NCI-H187 treated with DMSO at 0.1 percent for 48 hours (cell line): ENCODE measurements at places on chromosomes 12 and 14.

- no peak for DNase-seq
Measured at GRCh38 chr12:70772836-70773235, 135.6 kb upstream of the PTPRB start.

DNA sequence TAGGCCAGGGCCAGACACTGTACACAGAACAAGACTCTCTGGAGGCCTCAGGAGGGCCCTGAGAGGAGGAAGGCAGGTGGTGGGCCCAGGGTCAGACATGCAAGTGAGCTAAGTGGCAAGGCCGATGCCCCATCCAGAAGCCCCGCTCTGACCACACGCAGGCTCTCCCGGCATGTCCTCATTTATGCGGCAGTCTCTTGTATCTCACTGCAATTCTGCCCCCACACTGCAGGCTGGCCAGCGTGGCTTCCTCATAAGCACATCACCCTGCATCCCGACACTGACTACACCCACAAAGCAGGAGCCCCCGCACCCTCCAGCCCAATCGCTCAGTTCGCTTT lies 17.5 kb downstream of the SSH1 start:
- no peak for DNase-seq

GRCh38 chr12:106123551-106124081 lies 15.1 kb downstream of the NUAK1 start:
- DNase-seq: no peak

- DNase-seq: no peak
Measured at GRCh38 chr14:77498120-77498979, at the start of gene ISM2. ISM2 (minus strand) TSS chr14:77498816; CDS start chr14:77498793, 23 bp downstream.

DNA sequence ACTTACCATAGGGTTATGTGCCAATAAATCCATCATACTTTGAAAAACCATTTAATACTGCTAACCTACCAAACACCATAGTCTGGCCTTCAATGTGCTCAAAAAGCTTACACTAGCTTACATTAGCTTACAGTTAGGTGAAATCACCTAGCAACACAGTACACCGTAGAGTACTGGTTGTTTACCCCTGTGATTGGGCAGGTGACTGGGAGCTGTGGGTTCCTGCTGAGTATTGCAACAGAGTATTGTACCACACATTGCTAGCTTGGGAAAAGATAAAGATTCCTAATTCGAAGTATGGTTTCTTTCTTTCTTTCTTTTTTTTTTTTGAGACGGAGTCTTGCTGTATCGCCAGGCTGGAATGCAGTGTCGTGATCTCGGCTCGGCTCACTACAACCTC lies 5.6 kb downstream of the ATP5MC2 start:
- DNase-seq: no peak

DNA sequence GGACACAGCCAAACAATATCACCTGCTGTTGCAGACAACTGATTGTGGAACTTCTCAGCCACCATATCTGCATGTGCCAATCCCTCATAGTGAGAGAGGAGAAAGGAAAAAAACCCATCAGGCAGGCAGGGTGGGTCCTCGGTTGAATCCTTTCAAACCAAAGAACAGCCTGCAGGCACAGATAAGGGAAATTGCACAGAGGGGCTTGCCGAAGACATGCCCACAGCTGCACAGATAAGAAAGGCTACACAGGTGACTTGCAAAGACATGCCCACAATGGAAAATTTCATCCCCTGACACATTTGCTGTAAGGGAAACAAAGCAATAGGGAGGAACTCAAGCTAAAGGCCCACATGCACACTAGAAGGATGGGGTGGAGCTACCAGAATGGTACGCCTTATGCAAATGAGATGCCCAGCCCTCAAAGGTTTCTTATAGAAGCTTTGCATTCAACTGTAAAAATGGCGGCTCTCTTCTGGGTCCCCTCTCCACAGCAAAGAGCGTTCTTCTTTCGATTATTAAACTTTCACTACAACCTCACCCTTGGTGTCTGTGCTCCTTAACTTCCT lies 170.0 kb upstream of the TMPO start:
- no peak for DNase-seq

GRCh38 chr12:92546259-92546634 lies 156.5 kb upstream of the PLEKHG7 start:
- no peak for DNase-seq

GRCh38 chr14:106083082-106083481 lies 556.7 kb downstream of the TMEM121 start:
- DNase-seq: no peak

- DNase-seq: no peak
Measured at GRCh38 chr12:95648990-95649791, 97.9 kb upstream of the USP44 start.

DNA sequence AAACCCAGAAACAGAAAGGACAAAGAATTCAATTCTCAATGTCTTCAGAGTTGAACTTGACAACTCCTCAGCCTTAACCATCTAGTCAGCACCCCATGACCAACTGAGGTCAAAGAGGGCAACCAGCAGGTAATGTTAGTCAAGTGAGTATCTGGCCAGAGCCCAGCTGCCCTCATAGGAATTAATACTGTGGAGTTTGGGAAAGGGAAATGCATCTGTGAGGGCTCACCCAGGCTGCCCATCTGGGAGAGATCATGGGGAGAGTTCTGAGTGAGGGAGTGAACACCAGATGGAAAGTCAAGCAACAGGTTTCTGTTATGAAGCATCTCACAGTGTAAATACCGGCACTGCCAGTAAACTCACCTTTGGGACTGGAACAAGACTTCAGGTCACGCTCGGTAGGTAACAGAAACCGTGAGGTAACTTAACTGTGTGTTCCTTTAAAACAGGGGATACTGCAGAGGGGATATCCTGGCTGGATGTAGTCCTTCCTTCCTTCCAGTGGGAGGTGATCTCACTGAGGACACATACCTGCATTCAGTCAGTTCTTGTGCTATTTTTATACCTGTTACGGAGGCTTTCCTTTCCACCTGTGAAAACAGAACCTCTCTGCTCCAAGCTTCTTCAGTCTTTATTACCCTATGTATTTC lies 94.4 kb downstream of the DAD1 start:
- DNase-seq: no peak

DNA sequence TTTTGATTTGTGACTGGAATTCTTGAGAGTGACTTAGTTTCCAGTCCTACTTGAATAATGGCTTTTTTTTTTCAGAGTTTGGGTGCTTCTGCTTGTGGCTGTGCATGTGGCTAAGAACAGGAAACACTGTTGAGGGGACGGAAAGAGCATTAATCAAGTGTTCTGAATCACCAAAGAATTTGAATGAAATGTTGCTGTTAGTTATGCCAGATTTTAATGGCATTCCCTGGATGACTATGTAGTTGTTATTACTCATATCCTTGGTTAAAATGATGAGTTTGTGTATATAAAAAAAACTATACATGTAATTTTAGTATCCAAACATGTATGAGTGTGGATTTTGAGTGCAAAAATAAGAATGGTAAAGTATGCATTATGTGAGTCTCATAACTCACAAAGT lies 347.9 kb downstream of the BCAT1 start:
- no peak for DNase-seq

GRCh38 chr12:31620311-31620710 lies 29.4 kb upstream of the DENND5B start:
- DNase-seq: no peak

- DNase-seq: no peak
Measured at GRCh38 chr12:7092229-7092985, at the start of gene C1R. C1R (minus strand) TSS chr12:7092445; CDS start chr12:7092388, 57 bp downstream.

GRCh38 chr12:25957793-25958427 lies 572 bp upstream of the RASSF8 start:
- DNase-seq: no peak

GRCh38 chr12:52015532-52016041 lies 8.8 kb downstream of the TAMALIN start:
- no peak for DNase-seq

DNA sequence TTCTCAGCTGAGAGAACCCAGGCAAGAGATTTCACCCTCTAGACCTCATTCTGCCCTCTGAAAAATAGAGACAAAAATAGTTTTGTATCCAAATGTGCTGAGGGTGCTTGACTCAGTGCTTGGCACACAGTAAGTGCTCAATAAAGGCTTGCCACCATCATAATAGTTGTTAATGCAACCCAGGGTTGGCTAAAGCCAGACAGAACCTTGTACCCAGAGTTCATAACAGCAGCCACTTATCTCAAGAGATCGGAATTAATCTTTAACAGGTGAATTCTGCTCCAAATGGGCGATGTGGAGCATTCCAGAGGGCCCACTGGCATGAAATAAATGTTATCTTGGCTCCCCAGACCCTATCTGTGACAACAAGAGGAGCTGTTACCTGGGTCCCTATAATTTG lies 2.9 kb downstream of the TRPV4 start:
- DNase-seq: no peak

DNA sequence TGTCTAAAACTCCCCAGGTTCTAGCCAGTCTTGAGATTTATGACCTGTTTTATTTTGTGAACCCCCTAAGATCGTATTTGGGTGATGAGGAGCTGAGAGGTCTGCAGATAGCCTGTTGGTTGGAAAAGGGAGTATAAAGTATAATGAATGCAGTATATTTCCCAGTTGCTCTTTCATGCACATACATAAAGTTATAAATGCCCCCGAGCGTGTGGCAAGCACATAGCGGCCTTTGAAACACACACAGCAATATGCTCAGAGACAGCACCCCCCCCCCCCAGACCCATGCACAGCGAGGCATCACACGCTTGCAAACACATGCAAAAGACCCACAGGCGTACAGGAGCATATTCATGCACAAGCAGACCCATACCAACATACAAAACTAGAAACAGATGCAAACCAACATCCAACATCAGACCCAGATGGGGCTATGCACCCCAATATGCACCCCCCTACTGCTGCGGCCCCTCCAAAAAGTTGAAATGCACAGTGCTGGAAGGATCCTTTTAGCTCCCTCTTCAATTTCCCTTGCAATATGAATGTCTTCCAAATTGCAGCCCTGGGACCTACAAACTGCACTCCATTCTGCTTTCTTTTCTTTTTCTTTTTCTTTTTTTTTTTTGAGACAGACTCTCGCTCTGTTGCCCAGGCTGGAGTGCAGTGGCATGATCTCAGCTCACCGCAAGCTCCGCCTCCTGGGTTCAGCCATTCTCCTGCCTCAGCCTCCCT lies 82.2 kb upstream of the TBX3 start:
- no peak for DNase-seq

GRCh38 chr14:99478128-99478527 lies 2.5 kb downstream of the SETD3 start:
- no peak for DNase-seq

GRCh38 chr12:131897276-131897675 lies 2.9 kb downstream of the ULK1 start:
- no peak for DNase-seq

- no peak for DNase-seq
Measured at GRCh38 chr12:83092129-83092528, 405.4 kb downstream of the TMTC2 start.

GRCh38 chr12:50785406-50786001 lies 21.6 kb downstream of the ATF1 start:
- no peak for DNase-seq

DNA sequence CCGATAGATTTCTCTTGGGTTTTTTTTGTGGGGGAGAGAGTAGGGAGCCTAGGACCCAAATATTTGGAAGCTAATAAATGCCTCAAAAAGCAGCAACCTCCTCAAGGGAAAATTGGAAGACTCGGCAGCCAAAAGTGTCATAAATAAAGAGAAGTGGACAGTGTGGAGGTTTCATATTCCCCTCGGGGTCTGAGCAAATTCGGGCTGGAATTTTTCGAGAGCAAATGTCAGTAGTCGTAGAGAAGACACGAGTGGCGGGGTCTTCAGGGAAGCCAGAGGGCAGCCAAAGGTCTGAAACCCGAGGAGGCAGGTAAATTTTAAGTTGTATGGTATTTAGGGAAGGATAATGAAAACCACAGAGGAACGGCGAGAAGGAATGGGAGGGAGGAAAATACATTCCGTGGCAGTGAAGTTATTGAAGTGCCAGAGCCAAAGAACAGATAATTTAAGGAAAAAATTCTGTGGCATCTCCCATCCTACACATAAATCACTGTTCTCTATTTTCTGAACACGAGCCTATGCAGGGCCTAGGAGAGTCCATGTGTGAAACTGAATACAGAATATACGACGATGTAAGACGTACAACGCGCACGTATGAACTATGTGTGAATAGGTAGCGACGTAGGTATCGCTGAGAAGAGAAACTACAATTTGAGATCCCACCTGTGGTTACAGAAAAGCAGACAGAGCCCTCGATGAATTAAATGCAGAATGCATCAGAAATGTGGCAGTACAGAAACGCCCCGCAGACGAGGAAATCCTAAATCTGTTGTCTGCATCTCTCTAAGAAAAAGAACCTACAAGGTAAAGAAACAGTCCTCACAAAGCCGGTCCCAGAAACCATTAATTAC lies 12.9 kb downstream of the BCL11B start:
- DNase-seq: no peak

DNA sequence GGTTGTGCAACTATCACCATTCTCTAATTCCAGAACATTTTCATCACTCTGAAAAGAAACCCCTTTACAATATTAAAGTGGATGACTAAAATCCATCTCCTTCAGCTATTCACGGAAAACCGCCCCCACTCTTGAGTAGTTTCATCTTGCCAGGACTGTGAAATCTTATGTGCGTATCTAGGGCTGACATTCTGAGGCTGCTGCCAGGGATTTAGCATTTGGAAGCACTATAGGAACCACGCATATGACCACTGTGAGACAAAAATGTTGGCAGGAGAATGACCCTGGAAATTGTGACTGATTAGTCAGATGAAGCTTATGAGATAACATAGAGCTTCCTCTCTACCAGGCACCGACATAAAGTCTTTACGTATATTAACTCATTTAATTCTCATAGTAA lies 305.2 kb upstream of the PDE3A start:
- no peak for DNase-seq

GRCh38 chr12:125685915-125686314 lies 620.7 kb downstream of the AACS start:
- DNase-seq: no peak

DNA sequence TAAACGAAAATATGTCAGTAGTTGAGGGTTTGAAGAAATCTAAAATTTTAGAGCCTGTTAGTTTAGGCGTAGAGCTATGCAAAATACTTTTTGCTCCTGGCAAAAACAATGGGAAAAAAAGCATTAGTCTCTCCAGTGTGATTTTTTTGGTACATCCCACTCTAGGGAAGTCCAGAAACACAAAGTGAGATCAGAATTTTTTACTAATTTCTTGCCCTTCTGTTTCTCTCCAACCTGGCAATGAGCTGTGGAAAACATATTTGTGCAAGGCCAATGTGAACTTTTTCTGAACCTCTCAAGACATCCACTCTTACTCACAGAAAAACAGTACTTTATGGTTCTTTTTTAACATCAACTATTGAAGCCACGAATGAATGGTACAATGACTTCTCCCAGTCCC lies 56.9 kb upstream of the DCN start:
- DNase-seq: no peak
